Activated CD4-positive, alpha-beta T cell treated with anti-CD3 and anti-CD28 coated beads, Interleukin-2, amount 10 ng/mL, durations not matched to agents 7 days and 5 days (primary cell): ENCODE measurements at places on chromosomes 2 and 18.

- DNase-seq: no peak
Measured at GRCh38 chr2:45636008-45636407, 15.5 kb upstream of the PRKCE start.

DNA sequence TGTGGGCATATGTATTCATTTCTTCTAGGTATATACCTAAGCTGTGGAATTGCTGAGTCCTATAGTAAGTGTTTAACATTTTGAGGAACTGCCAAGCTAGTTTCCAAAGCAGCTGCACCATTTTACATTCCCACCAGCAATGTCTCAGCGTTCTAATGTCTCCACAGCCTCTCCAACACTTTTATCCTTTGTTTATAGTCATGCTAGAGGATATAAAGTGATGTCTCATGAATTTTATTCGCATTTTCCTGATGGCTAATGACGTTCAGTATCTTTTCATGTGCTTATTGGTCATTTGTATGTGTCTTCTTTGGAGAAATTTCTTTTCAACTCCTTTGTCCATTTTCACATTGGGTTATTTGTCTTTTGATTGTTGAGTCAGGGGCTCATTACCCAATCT is 295.2 kb downstream of the NCKAP5 start:
- no peak for DNase-seq

DNA sequence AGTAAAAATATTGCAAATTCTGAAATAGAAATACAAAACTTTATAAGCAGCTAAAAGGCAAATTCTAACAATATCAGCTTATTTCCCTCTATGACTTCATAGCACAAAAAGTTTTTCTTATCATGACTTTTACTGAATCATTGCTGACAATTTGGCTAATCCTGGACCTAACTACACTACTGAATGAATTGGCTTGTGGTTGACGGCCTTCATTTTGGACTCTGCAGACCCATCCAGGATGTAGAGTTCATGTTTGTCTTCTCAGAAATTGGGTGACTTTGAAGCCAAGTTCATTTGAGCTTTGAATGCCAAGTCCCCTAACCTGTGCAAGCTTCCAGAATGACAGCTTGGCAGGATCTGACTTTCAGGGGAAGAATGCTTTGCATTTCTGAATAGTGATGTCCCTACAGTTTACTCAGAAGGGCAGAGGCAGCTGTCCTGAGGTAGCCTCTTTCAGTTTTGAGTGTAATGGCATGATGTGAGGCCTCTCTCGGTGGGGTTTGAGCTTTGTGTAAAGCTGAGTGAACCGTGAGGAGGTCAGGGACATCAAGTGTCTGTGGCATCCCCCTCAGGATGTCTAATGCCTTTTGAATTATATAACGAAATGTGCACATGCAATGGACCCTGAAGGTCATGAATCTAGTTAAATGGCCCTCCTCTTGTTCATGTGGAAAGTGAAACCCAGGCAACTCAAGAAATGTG is 48.0 kb downstream of the EFEMP1 start:
- DNase-seq: no peak

- DNase-seq: no peak
Measured at GRCh38 chr2:240553956-240554480, 3.8 kb downstream of the ANKMY1 start.

DNA sequence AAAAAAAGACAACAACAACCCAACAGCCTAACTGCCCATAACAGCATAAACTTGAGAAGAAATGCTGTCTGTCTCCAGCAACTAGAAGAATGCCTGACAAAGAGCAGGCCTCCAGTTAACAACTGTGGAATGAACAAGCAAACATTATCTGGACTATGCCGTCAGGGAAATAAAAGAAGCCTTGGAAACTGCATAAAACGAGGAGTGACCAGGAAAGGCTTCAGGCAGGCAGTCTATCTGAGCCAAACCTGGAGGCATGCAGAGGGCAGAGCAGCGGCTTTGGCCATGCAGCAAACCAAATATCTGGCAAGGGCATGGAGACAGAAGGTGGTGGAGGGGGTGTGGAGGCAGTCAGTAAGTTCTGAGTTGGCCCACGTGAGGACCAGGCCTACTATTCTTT is 11.1 kb downstream of the HES6 start:
- DNase-seq: no peak

DNA sequence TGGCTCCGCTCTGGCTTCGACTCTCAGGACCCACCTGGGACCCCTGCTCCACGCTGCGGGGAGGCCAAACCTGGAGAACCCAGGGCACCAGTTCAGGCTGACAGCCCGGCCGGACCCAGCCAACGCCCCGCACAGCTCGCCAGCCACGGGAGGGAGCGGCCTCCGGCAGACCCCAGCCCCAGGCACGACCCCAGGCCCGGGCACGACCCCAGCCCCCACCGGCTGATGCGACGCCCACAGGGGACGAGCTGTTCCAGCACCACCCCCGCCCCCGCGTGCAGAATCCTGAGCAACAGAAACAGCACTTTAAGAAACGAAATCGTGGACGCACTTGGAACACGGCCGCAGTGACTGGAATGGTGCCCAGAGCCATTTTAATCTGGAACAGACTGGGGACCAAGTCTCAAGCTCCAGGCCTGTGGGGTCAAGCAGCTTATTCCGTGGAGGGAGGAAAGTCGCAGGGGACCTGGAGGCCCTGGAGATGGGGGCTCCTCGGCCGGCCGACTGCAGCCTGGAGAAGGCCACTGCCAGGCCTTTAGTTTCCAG is 74.2 kb downstream of the MBP start:
- DNase-seq: no peak

DNA sequence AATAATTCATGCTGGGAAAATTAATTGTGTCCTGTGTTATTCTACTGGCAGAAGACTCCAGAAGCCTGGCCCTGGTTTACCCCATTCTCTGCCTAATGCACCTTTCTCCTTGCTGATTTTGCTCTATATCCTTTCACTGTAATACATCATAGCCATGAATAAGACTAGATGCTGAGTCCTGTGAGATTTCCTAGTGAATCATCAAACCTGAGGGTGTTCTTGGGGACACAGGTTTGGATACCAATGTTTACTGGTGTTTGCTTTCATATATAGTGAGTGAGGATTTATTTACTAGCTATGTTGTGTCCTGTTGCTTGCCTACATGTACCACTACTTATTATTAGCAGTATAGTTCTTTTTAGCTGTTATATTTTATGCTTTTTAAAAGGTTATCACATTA is 6.5 kb downstream of the METTL5 start:
- no peak for DNase-seq

DNA sequence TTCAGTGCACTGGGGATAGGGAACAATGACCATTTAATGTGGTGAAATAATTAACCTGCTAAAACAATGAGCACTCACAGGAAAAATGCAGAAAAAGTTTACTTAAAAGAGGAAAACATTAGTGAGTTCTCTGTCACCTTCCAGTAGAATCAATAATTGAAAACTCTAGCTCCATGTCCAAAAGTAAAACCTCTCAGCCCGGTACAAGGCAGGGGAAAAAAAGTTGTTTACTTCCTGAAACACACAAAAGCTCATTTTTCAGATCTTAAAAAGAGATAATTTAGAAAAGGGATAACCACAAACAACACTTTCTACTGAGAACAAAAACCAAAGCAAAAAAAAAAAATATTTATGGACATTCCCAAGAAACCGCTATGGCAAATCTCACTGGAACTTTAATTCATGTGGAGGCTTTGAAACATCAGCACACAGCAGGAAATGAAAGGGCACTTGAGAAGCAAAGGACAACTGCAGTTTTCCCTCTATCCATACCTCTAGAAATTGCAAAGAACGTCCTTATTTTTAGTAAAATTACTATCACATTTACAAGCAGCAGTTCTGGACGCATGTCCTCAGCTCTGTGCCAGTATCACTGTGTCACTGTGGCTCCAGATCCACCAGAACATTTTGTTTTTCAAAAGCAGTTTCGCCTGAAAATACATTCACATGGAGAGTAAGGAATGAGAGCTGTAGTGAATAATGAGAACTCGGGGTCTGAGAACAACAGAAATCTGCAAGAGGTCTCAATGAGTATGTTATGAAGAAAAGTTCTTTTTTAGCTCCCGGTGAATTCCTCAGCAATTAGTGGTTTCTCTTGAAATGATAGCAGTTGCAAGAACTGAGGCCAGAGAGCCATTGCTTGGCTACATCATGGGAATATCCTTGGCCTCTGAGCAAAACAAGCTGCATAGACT is 44.7 kb upstream of the DNAH7 start:
- no peak for DNase-seq

GRCh38 chr18:8980918-8981317 is 121.6 kb upstream of the NDUFV2 start:
- DNase-seq: no peak

- DNase-seq: no peak
Measured at GRCh38 chr2:17822445-17823117, 6.3 kb downstream of the MSGN1 start.

- no peak for DNase-seq
Measured at GRCh38 chr2:29074411-29074810, at the start of gene PCARE. Gene PCARE, minus strand, starts transcription at chr2:29074523. Its CDS starts 262 bp downstream, at chr2:29074261.

DNA sequence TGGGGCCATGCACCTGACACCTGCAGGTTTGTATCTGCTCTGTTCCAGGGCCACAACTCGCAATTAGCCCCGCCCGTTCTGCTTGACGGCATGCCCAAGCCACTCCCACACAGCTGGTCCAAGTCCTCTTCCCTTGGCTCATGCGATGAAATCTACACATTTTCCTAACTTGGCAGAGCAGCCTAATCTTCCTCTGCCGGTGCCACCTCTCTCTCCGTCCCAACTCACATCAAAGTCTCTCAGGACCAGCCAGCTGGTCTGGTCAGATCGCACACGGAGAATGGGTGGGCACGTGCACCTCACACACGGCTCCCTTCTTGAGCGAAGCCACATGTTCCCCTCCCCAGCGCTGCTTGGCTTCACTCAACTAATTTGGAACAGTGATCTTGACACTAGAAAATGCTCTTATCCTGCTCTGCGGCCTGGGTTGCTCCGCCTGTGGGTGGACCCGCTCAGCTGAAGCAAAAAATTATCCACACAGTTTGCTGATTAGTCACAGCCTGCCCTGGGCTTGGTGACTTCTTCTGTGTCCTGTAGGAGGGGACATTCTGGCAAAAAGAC is 176.7 kb downstream of the NRP2 start:
- DNase-seq: no peak

DNA sequence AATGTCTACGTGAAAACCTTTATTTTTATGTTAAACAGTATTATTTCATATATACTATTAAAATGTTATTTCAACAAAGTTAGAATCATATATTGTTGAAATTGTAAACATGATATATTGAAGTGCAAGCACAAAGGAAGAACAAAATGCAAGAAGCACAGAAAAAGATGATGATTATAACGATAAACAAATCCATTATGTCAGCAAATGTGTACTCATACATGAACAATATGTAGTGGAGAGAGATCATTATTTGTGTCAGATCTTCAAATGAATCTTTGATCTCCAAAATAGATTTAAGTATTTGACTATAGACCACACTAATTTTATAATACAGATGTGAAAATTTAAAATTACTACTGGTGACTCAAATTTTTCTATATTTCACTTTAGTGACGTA is 1104.4 kb upstream of the CRIM1 start:
- no peak for DNase-seq

DNA sequence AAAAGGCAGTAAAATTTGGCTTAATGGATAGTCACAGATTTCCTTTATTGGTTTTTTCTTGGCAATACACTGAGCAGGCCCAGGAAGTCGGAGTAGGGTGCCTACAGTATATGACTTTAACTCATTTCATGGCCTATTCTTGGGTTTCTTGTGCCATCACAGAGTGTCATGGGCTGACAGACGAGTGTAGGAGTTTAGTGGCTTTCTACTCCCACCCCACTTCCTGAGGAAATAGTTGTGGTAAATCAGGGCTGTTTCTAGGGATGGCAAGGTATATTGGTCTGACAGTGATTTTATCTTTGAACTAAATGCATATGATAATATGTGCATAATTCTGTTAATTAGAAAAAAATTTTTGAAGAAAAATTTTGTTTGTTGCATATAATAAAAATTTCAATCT is 100.1 kb downstream of the PLCL1 start:
- DNase-seq: peak; percentile 39

DNA sequence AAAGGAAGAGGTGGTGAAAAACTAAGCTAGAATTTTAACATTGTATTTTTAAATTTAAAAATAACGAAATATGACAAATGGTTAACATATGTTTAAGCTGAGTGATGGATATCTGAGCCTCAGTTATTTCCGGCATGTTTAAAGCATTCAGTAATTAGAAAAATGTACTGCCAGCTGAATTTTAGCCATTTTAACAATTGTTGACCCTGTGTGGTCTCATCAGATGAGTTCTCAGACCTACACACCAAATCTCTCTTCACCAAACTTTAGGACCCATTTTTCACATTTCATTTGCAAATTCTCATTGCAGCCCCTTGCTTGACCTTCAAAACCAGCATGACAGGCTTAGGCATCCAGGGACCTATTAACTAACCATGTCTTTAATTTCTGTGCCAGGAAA is 91.5 kb upstream of the RGPD4 start:
- no peak for DNase-seq

GRCh38 chr2:13822365-13822764 is 810.2 kb upstream of the LRATD1 start:
- DNase-seq: no peak

- no peak for DNase-seq
Measured at GRCh38 chr2:120240901-120241429, 11.7 kb upstream of the RALB start.

- no peak for DNase-seq
Measured at GRCh38 chr2:64491426-64491825, 32.7 kb upstream of the AFTPH start.

GRCh38 chr2:105081006-105081601 is 43.2 kb downstream of the MRPS9 start:
- DNase-seq: no peak

DNA sequence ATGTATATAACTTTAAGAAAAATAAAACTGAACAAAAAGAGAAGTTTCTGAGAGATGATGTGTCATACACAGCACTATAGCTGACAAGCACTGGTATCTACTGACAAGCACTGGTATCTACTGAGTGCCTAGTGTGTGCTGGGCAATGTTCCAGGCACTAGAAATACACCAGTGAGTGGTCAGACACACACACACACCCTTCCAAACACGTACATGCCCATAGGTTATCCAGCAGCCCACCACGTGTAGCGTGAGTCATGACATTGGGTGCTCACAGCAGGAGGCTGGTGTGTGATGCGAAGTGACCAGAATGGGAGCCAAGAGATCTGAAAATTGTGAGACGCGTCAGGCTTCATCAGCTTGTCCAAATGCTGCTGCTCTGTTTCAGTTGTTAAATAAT is 12.2 kb upstream of the GNAL start:
- no peak for DNase-seq

GRCh38 chr2:42138163-42139015 is 30.8 kb upstream of the EML4 start:
- DNase-seq: no peak

DNA sequence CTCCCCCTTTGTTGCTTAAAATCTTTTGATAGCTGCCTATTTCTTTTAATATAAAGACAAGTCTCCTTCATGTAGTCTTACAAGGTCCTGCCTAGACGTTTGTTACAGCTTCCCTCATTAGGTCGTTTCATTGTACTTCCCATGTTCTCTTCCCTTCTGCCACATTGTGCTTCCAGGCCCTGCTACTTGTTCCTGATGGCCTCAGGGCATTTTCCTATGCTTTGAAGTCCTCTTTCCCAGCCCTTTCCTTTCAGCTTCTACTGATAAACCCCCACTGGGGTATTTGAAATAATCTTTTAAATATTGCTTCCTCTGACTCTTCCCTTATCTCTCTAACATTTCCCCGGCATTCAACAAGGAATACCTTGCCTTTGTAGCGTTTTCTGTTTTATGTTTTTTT is 67.4 kb downstream of the UBE2E3 start:
- DNase-seq: no peak

- DNase-seq: no peak
Measured at GRCh38 chr2:121253021-121253673, 31.9 kb downstream of the TFCP2L1 start.

- no peak for DNase-seq
Measured at GRCh38 chr2:28296243-28296642, 96.4 kb upstream of the FOSL2 start.
